ENCODE measurements at places on chromosomes 6 and 20. TPM values are rescaled to one million over a fixed set of nuclear protein-coding genes. Genes with fewer than 3 reads are reported as not detected.

The PKHD1 gene
- not detected for polyA plus RNA-seq

The LAMA4 gene
- not detected for polyA plus RNA-seq

The TEAD3 gene
- not detected for polyA plus RNA-seq

The ATF6B gene
- polyA plus RNA-seq: 39.6 TPM

The NEURL2 gene
- polyA plus RNA-seq: not detected

The WFDC12 gene
- polyA plus RNA-seq: not detected

The CST3 gene
- 60.0 TPM for polyA plus RNA-seq

The CTAGE9 gene
- not detected for polyA plus RNA-seq

The C20orf144 gene
- polyA plus RNA-seq: 0.22 TPM

The ECT2L gene
- polyA plus RNA-seq: not detected

The NR2E1 gene
- not detected for polyA plus RNA-seq

The COL9A1 gene
- polyA plus RNA-seq: not detected

The FAM110A gene
- polyA plus RNA-seq: 13.8 TPM

The IL17A gene
- not detected for polyA plus RNA-seq

The ARG1 gene
- polyA plus RNA-seq: not detected

The TRAM2 gene
- 1.7 TPM for polyA plus RNA-seq

The DNAH8 gene
- not detected for polyA plus RNA-seq

The TRIM38 gene
- polyA plus RNA-seq: 5.0 TPM

The RAET1E gene
- not detected for polyA plus RNA-seq

The PGBD1 gene
- 1.7 TPM for polyA plus RNA-seq

The MEI4 gene
- not detected for polyA plus RNA-seq

The ZFP57 gene
- polyA plus RNA-seq: 9.0 TPM

The DPPA5 gene
- not detected for polyA plus RNA-seq

The CLPSL1 gene
- polyA plus RNA-seq: not detected

The ELOVL2 gene
- polyA plus RNA-seq: not detected

The LHFPL5 gene
- polyA plus RNA-seq: not detected

The FAM50B gene
- 4.2 TPM for polyA plus RNA-seq

The SYCP2 gene
- polyA plus RNA-seq: 1.3 TPM

All from immature natural killer cell (primary cell).